Right cardiac atrium (tissue), 5 donors: ENCODE measurements at places on chromosomes 16 and 17. TPM values are rescaled to one million over a fixed set of nuclear protein-coding genes. Genes with fewer than 3 reads are reported as not detected.

Gene ANKS3
- total RNA-seq, result 12.5 TPM

Gene RAB34
- 62.2 TPM for total RNA-seq

Gene NAGS
- total RNA-seq, result 1.7 TPM

Gene GFAP
- total RNA-seq, result 4.8 TPM

Gene CACNA1H
- 6.0 TPM for total RNA-seq

Gene CCL7
- total RNA-seq, result not detected

Gene PIRT
- not detected for total RNA-seq

Gene CHST6
- 3.6 TPM for total RNA-seq

Gene EPX
- total RNA-seq, result not detected

Gene HS3ST2
- 0.82 TPM for total RNA-seq

Gene RUNDC3A
- total RNA-seq, result 2.5 TPM
